ENCODE measurements at places on chromosomes 6 and 20.

DNA sequence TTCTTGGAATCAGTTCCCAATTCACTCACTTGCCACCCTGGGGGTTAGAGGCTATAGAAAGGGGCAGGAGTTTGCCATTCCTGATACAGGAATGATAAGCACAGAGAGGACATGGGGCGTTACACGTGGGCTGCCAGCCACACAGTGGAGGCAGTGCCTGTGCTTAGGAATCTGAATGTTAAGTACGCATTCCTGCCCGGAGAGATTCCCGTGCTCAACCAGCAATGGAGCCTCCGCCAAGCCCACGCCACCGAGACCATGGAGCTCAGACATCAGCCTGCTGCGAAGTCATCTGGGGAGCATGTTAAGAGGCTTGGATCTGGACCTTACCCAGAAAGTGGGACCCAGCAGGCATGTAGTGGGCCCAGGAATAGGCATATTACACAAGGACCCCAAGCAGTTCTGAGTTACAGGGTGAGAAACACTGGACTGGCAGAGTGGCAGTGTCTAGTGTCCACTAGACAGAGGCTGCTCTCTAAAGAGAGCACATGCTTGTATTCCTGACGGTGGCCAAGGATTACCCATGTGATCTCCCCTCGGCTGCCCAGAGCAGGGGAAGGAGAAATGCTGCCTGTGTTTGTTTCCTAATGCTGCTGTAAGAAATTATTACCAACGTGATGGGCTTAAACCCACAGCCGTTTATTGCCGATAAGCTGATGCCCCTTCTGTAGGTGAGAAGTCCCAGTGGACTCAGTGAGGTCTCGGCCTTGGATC lies 138.2 kb downstream of the BMP7 start:
- no peak for DNase-seq

DNA sequence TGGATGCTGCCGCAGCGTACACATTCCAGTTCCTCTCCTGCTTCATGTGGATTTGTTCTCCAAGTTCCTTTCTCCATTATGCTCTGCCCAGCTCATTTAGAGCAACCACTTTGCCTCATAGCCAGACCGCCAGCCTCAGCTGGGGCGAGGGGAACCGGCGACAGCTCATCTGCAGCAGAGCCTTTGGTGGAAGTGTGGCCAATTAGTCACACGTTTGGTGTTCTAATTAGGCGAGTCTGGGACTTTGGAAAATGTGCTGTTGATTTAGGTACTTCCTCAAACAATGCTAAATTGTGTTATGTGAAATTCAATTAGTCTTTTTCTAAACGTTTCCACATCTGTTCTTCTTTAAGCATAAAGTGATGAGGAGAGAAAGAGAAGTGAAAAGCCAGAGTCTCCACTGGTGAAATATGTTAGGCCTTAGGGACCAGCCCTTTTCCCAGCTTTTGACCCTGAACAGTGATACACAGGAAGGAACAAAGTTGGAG lies 217.9 kb downstream of the TBX18 start:
- DNase-seq, result no peak

GRCh38 chr20:49583669-49584417 lies 15.9 kb upstream of the PTGIS start:
- peak; percentile 56 for DNase-seq

- DNase-seq, result no peak
These were observed 37.6 kb upstream of the CD83 start for GRCh38 chr6:14079971-14080370.

DNA sequence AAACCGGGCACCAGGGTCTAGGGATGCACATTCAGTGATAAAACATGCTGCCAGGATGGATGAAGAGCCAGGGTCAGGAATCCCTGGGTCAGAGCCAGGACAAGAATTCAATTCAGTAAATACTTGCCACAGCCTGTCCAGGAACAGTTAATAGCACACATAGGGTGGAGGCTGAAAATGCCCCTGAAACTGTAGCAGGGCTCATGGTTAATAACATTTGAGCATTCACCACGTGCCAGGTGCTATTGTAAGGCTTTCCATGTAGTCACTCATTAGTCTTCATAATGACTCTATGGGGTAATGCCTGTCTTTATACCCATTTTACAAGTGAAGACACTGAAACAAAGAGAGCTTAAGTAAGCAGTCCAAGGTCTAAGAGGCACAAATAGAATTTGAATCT lies 296.3 kb downstream of the LRFN2 start:
- DNase-seq, result no peak

DNA sequence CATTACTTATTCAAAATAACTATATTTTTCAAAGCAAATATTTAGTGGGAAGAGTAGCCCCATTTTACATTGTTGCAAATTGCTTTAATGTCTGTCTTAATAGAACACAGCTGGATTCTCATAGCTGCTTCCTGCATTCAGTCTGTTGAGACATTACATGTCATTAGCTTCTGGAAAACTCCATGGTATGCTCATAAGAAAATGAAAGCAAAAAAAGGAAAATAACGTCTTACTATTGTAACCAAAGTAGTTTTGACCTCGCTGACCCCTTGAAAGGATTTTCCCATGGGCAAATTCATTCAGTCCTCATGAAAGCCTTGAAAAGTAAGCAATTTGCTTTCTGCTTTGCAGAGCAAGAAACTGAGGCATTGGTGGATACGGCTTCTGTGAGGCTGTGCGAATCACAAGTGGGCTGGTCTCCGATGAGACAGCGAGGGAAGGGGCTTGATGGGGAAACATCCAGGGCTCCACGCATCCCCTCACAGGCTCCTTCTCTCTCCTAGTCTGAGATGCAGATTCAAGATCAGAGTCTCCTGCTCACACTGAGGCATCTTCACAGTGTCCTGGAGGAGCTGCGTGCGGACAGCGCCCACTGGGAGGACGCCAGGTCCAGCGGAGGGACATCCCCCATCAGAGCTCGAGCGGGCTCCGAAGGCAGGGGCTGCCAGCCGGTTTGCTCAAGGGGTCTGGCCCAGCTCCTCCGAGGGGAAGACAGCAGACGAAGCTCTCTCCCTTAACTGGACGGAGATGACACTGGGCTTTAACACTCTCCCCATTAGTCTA lies 3.3 kb downstream of the C20orf202 start:
- DNase-seq, result no peak

DNA sequence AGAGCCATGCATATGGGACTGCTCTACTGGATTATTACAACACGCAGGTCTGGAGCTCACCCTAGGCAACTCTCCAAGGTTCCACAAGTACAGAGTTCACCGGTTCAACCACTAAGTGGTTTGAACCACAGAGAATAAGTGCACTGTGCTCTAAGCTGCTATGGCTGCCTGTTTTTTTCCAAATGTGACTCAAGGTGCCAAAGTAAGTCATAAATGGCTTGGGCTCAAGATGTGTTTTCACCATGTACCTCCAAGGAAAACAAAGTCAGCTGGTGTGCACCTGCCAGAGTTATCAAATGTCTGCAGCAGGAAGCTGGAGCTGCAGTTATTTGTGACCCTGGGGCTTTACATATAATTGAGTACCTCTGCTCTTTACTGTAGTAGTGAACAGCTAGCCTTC lies 76.7 kb downstream of the PREP start:
- DNase-seq, result no peak

GRCh38 chr6:137247724-137248123 lies 28.5 kb upstream of the IFNGR1 start:
- no peak for DNase-seq

GRCh38 chr6:89298680-89299465 lies 16.2 kb downstream of the GABRR2 start:
- DNase-seq, result peak; percentile 52
